Pericardium fibroblast (primary cell): ENCODE measurements at places on chromosomes 1 and 21. TPM values are rescaled to one million over a fixed set of nuclear protein-coding genes. Genes with fewer than 3 reads are reported as not detected.

Gene HES3
- not detected in 2 replicates for total RNA-seq

Gene PANK4
- 12.9 and 15.1 TPM in 2 replicates for total RNA-seq

Gene RUSC1
- total RNA-seq: 31.9 and 37.2 TPM in 2 replicates

Gene MEX3A
- 1.1 and 5.0 TPM in 2 replicates for total RNA-seq

Gene CRYAA
- total RNA-seq: not detected in 2 replicates

Gene PDPN
- 32.9 and 44.9 TPM in 2 replicates for total RNA-seq

Gene FCRL2
- not detected in 2 replicates for total RNA-seq

Gene NCMAP
- not detected in 2 replicates for total RNA-seq

Gene SRGAP2C
- total RNA-seq: 10.6 and 16.1 TPM in 2 replicates

Gene ATP1A4
- total RNA-seq: not detected in 2 replicates

Gene ADORA3
- not detected in 2 replicates for total RNA-seq
